HCT116 (cell line): ENCODE measurements at places on chromosomes 7 and 10.

- DNase-seq: no peak
Observed at GRCh38 chr7:29859524-29860185, 53.3 kb downstream of the WIPF3 start.

- DNase-seq: no peak
Observed at GRCh38 chr10:129184196-129184595, 282.8 kb upstream of the MGMT start.

- no peak for DNase-seq
Observed at GRCh38 chr10:59885430-59886134, 20.8 kb downstream of the CCDC6 start.

DNA sequence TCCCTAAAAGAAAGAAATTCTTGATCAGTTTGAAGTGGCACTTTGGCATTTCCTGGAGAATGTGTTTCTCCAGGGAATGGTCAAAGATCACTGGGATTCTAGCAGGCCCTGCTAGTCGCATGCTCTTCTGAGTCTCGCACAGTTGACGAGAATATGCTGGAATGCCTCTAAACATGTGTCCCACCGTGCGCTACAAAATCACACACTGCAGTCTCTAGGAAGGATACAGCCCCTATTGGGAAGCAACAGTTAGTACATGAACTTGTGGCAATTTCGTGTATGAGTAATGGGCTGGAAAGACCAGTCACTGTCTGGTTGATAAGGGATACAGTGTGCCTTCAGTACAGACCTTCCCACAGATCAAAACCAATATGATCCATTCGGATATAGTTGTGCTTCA is 257.9 kb downstream of the PRPF18 start:
- no peak for DNase-seq
